ENCODE measurements at places on chromosomes 11 and 22. TPM values are rescaled to one million over a fixed set of nuclear protein-coding genes. Genes with fewer than 3 reads are reported as not detected.

DNA sequence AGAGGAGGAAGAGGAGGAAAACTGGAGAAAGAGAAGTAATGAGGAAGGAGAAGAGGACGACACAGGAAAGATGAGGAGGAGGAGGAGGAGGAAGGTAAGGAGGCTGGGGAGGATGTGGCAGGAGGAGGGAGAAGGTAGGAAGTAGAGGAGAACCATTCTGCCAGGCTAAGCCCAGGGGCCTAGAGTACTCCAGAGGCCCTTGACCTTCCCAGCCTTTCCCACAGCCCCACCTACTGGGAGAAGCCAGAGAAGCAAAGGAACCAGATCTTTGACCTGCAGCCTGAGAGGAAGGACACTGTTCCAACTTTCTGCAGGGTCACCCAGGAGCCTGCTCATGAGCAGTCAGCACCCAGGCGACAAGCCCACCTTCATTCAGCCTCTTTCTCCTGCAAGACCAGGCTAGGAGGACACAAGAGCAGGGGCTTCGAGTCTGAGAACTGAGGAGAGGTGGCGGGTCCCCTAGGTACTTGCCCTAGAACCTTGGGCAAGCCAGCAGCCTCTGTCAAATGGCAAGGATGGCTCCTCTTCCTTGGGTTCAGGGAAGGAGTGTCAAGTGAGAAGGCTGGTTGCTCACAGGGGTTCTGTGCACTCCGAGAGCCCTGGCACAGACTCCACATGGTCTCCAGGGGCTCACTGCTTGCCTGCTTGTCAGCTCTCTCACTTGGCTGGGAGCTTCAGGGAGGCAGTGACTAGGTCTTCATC is 27.9 kb upstream of the OAF start:
- DNase-seq: no peak

- no peak for DNase-seq
Measured at GRCh38 chr11:70278994-70279393, 8.5 kb downstream of the PPFIA1 start.

- DNase-seq: no peak
Measured at GRCh38 chr22:43152003-43152356, 621 bp downstream of the TSPO start.

- no peak for DNase-seq
Measured at GRCh38 chr22:49213731-49214352, 613.8 kb downstream of the BRD1 start.

DNA sequence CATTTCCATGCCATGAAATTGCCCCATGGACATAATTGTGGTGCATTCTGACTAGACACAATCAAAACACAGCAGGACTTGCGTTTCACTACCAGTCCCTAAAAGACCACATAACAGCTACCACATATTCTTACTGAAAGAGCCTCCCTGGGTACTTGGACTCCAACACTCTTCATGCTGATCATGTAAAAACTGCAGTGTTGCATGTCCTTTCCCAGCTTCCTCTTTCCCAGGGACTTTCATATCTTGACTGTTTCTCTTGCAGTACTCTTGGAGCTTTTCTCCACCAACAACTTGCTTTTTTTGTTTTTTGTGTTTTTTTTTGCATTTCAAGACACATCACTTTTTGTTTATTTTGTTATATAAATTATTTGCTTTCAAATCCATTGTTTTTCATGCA is 22.9 kb downstream of the MS4A6E start:
- DNase-seq: no peak

GRCh38 chr22:39474351-39475111 is 17.7 kb downstream of the MGAT3 start:
- DNase-seq: no peak

GRCh38 chr11:35216962-35217678 is 78.1 kb downstream of the CD44 start:
- DNase-seq: no peak

DNA sequence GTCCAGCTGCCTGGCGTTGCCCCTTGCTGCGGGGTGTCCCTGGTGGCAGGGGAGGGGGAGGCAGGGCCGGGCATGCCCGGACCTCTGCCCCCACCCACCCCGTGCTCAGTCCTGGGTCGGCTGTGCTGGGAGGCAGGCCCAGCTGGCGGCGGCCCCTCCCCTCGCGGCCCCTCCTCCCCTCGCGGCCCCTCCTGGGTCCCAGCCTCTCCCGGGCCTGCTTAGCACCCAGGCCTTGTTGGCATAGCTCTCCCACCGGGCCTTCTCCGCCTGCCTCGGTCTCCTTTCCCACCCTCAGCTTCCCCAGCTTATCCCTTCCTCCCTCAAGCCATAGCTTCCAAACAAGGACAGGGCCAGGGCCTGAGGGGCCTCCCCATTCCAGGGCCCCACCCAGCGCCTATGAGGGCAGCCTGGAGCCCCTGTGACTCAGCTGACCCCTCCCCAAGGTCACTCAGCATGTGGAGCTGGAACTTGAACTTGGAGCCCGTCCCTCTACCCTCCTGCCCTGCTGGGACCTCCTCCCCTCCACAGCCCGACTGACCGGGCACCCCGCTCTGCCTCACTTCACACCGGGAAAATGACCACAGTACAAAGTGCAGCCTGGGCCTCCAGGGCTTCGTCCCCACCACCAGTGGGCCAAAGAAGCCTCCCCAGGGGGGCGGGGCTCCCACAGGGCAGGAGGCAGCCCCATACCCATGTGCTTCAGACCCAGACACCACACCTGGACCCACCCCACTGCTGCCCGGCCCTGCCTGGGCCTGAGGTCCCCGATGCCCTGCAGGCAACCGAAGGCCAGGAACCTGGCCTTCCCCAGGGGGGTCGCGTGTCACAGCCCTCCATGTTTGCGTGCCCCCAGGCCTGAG is 1.2 kb downstream of the EPS8L2 start:
- DNase-seq: no peak

DNA sequence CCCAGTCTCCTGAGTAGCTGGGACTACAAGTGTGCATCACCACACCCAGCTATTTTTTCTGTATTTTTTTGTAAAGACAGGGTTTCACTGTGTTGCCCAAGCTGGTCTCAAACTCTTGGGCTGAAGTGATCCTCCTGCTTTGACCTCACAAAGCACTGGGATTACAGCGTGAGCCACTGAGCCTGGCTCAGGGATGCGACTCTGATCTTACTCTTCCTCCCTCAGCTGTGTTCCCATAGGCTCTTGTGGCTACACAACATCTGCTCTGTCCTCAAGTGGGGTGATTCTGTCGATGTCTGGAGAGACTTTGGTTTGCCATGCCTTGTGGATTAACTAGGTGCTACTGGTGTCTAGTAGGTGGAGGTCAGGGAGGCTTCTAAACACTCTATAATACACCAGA is 127.0 kb upstream of the SERPIND1 start:
- DNase-seq: no peak

The CASP5 gene
- total RNA-seq: not detected
